ENCODE measurements at places on chromosomes 6 and 20.

DNA sequence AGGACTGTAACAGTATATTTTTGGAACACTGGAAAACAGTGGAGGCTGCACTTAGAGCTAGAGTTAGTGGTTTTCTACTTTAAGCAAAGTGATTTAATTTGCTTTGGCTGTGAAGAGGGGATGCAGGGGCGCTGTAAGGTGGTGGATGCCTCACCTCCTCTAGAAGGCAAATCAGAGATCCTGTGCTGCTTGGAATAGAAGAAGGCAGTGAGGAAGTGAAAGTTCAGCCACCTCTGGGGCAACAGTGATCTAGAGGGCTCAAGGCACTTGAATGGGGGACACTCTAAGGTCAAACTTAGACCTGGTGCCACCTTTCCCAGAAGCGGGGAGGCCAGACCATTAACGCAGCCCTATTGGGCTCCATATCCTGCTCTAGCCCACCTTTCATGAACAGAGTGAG lies 19.0 kb upstream of the SNRPB2 start:
- DNase-seq: no peak

- DNase-seq: no peak
Observed at GRCh38 chr6:147528511-147529145, 20.1 kb downstream of the SAMD5 start.

- no peak for DNase-seq
Observed at GRCh38 chr6:47209632-47210031, 100.1 kb downstream of the TNFRSF21 start.

GRCh38 chr6:125008957-125009356 lies 46.7 kb downstream of the RNF217 start:
- DNase-seq: no peak

DNA sequence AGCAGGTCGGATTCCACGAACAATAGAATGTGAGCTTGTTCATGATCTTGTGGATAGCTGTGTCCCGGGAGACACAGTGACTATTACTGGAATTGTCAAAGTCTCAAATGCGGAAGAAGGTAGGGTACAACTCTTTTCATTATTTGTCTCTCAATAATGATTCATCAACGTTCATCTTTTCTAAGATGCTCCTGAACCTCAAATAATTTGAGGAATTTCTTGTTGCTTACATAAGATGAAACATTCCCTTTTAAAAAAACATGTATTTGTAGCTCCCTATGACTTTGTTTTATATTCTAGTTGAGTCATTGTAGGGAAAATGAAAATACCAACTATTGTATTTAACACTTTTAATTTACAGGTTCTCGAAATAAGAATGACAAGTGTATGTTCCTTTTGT lies 17.0 kb downstream of the MCM8 start:
- DNase-seq: no peak

- DNase-seq: no peak
Observed at GRCh38 chr20:49052334-49052733, 6.2 kb downstream of the CSE1L start.

DNA sequence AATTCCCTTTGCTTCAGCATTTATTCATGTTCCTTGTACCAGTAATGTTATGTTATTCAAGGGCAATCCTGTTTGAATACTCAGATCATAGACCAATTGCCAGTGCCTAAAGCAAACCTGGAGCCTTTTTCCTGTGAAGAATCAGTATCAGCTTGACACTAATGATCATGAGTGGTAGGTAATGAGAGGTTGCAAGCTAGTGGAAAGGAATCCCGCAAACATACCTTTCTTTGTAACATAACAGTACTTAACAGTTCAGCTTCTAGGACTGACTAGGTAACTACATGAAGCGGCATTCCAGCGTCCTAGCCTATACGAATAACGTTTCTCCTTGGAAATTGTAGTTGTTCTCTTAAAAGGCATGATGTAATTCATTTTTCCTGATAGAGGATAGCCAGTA lies 253.7 kb downstream of the TMEM242 start:
- no peak for DNase-seq

DNA sequence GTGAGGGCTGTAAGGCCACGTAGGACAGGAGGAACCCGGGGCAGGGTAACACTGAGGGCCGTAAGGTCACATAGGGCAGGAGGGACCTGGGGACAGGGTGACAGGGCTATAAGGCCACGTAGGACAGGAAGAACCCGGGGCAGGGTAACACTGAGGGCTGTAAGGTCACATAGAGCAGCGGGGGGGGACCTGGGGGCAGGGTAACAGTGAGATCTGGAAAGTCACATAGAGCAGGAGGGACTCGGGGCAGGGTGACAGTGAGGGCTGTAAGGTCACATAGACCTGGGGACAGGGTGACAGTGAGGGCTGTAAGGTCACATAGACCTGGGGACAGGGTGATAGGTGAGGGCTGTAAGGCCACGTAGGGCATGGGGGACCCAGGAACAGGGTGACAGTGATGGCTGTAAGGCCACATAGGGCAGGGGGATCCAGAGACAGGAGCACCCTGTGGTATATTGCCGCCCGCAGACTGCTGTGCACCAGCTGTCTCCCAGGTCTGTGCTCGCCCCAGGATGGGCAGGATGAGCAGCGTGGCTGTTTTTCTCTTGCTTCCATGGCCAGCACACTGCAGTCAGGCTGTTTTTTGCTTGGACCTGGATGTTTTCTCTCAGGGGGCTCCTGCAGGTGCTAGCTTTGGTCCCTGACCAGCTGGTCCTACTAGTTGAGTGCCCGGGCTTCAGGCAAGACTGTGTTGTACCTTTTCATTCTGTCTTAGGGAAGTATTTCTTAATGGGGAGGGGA lies 55.7 kb downstream of the SYTL3 start:
- no peak for DNase-seq

GRCh38 chr20:62834967-62835730 lies 18.3 kb downstream of the COL9A3 start:
- no peak for DNase-seq

GRCh38 chr6:470901-471448 lies 79.4 kb downstream of the IRF4 start:
- DNase-seq: no peak

GRCh38 chr6:125749865-125750691 lies 646 bp downstream of the HEY2 start:
- DNase-seq: peak; percentile 8

- DNase-seq: no peak
Observed at GRCh38 chr6:139146317-139146726, 11.4 kb downstream of the HECA start.

GRCh38 chr6:104130343-104130742 lies 729.4 kb downstream of the HACE1 start:
- DNase-seq: no peak

DNA sequence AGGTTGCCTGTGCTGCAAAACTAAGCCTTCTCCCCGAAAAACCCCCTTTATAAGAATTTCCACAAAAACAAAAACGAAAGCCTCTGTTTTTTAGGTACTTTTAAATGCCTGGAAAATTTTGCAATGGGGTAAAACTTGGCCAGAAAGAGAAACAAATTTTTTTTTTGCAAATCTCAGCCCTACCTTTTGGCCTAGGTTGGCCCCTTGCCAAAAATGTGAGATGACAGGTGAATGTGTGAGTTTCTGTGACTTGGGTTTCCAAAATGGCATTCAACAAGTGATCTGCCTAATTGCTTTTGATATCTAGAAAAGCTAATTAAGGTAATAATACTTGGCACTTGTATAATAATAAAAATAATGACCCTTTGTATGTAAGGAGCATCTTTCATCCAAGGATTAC lies 48.4 kb downstream of the MAFB start:
- no peak for DNase-seq

- no peak for DNase-seq
Observed at GRCh38 chr6:77462359-77463307, 658 bp downstream of the HTR1B start.

DNA sequence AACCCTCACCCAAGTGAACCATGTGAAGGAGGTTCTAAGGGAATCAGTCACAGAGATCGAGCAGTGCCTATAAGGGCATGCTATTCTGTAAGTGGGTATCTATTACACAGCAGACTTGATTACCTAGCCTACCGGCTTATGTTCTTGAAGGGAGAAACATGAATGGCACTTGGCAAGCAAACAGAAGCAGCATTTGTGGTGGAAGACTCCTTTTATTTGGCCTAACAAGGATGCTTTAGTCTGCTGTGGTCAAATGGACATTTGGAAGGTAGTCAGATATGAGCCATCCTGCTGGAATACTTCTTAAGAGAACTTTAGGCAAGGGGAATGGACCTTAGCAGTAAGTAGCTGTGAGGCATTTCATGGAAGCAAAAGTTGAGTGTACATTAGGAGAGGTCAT lies 126.3 kb downstream of the COL12A1 start:
- no peak for DNase-seq

DNA sequence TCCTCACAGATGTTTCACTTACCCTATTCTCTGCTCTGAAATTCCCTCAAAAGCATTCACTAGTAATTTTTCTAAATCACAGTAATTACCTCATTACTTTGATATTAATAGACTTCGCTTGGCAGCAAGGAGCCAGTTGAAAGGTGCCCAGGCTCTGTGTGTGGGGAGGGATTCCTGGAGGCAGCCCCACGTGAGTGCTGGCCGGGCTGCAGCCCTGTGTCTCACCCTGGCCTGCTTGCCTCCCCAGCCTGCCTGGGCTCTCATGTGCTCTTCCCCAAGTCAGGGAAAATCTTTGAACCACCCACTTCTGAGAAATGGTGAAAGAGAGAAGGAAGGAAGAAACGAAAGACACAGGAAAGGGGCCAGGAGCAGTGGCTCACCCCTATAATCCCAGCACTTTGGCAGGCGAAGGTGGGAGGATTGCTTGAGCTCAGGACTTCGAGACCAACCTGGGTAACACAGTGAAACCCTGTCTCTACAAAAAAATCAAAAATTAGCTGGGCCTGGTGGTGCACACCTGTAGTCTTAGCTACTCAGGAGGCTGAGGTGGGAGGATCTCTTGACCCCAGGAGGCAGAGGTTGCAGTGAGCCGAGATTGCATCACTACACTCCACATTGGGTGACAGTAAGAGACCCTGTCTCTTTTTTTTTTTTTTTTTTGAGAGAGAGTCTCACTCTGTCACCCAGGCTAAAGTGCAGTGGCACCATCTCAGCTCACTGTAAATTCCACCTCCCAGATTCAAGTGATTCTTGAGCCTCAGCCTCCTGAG lies 20.0 kb upstream of the SNTA1 start:
- DNase-seq: no peak

DNA sequence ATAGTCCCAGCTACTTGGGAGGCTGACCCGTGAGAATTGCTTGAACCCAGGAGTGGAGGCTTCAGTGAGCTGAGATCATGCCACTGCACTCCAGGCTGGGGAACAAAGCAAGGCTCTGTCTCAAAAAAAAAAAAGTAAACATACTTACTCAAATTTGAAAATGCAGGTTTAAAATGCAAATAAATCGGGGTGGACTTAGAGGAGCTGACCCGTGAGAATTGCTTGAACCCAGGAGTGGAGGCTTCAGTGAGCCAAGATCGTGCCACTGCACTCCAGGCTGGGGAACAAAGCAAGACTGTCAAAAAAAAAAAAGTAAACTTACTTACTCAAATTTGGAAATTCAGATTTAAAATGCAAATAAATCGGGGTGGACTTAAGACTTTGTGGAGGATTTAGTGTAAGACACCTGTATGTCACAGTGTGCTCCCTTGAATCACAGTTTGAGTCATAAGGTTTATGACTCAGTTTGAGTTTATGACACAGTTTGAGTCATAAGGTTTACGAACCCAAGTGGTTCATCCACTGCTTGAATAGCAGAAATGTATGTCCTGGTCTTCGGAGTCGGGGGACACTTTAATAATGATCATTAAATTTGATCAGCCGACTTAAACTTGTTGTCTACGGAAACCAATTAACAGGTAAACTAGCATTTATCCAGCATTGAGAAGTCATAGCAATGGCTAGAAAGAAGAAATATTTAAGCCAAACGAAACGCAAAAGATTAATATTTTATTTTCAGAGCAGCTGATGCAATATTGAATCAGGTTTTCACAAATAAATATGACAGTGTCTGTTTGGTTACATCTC lies 6.8 kb upstream of the MRPS10 start:
- DNase-seq: no peak

All from activated CD4-positive, alpha-beta T cell treated with anti-CD3 and anti-CD28 coated beads, Interleukin-2, amount 10 ng/mL, durations not matched to agents 7 days and 5 days (primary cell).